Activated CD4-positive, alpha-beta T cell treated with anti-CD3 and anti-CD28 coated beads for 1 hour (primary cell): ENCODE measurements at places on chromosomes 12 and 14.

DNA sequence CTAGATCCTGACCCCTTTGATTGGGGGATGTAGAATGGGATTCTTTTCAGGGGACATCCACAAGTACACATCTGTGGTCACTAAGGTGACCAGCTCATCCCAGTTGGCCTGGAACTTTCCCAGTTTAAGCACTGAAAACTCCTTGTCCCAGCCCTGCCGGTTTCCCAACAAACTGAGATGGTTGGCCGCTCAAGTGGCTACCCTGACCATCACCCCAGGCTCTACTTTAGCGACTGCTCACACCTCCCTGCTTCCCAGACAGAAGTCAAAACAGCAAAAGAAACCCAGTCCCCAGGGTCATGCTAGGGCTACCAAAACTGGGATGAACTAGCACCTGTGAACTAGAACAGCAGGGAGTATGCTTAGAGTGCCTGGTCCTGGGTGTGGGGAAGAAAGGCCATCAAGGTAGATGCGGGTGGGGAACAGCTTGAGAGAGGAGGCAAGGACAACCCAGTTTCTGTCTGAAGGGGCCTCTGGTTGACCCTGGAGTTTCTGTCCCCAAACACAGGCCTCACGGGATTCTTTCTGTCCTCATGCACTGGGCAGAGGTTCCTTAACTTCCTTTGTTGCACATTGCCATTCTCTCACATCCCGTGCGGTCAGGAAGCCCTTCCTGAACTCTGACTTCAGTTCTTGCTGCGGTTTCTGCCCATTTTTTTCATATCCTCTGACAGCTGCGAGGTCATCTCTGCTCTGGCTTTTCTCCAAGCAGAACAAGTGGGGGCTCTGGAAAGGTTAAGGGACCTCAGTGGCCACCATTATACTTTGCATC lies 1.6 kb downstream of the LTB4R start:
- DNase-seq: no peak

DNA sequence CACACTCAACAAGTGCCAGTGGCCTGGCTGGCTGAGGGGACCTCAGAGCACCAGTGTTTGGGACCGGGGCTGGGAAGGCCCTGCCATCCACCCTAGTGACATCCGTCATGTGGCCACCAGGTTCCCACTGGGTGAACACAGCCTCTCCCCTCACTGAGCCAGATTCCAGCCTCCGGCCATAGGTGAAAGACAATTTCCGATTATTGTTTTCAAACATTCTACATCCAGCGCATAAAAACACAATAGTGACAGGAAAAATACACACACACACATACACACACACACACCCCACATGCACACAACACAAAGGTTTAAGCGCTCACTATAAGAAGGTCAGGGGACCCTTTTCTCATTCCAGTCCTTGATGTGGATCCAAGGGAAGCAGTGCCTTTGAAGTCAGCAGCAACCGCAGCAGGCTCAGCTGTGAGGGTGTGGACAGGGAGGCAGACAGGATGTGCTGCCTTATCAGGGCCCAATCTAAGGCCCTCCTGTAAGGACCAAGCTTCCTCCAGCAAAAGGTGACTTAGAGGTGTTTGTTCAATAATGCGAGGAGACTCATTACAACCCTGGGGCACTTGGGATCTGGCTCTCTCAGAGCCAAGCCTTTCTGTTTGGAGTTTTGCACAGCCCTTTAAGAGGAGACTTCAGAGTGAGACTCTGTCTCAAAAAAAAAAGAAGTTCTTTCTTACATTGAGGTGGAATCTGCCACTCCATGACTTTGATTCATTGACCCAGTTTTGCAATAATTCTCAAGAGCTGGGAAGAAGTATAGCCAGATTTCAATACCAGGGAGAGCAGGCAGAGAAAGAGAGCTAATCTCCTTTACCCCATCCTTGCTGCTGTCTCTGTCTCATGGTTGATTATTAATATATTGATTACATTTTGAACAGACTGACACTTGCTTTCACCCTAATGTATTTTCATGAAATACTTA lies 227.8 kb downstream of the ZFP36L1 start:
- no peak for DNase-seq

- DNase-seq: no peak
These were observed 122.7 kb downstream of the SSPN start for GRCh38 chr12:26317942-26318575.

GRCh38 chr12:113770389-113770865 lies 195.7 kb downstream of the RBM19 start:
- no peak for DNase-seq

DNA sequence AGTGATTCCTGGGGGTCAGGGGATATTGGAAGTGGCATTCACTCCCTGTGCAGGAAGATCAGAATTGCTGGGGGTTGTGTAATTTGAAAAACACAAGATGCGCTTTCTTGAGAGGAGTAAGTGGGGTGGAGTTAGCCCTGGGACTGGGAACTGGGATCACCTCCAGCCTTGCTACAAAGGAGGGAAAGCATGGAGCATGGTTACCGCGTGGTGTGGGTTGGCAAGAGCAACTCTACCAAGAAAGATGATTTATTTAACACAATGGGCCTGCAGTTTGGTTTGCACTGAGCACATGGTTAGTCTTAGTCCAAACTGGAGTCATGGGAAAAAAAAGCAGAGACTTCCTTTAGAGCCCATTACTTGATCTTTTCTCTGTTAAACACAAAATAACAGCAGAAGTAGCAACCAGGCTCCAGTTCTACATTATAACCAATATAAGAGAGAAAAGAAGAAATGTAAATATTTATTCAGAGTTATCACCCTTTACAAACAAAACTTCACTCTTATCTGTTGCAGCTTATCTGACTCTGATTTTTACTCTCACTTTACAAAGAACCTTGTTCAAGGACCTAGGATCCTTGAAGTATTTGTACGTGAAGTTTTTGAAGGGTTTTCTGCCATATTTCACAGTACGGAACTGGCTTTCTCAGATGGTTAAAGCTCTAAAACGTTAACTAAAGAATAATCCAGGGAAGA lies 2.1 kb upstream of the NIN start:
- DNase-seq: no peak

DNA sequence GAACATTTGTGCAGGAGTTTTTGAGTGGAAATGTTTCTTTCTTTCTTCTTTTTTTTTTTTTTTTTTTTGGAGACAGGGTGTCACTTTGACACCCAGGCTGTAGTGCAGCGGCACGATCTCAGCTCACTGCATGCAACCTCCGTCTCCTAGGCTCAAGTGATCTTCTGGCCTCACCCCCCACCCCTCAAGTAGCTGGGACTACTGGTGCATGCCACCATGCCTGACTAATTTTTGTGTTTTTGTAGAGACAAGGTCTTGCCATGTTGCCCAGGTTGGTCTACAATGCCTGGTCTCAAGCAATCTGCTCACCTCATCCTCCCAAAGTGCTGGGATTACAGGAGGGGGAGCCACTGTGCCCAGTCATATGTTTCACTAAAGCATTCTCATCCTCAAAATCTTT lies 69.2 kb upstream of the BCAT1 start:
- DNase-seq: no peak

DNA sequence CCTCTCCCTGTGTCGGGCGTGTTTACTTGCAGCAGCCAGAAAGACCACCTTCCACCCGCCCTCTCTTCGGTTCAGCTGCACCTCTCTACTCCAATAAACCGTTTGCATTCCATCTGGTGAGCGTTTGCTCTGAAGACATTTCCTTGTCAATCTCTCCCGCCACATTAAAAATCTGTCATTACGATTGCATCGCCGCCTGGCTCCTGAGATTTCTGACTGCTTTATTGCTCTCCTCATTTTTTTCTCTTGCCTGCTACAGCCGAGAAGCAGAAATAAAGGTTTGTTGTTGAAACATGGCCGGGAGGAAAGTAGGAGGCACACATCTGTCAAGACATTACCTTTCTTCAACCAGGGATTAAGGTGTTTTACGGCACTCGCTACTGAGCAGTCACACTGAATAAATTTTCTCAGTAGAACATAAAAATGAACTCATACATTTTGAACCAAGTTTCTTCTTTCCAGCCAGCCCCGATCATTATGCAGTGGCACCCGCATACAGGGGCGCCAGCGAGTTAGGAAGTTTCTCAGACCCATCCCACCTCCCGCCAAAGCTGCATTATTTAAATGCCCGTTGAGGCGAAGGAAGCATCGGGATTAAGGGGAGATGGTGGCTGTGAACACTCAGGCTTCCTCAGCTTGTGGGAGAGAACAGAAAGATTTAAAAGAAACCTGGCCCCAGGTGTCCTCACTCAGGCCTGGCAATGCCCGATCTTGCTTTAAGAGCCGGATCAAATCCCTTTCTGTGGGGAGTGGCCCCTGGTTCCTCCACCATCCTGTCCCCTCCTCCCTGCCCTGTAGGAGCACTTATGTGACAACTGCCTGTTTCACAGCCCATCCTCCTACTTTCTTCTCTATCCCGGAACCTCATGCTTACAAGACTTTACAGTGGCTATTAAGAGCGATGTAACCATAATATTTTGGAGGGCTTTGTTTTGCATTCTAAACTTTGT lies 1108.9 kb downstream of the BCL11B start:
- no peak for DNase-seq

DNA sequence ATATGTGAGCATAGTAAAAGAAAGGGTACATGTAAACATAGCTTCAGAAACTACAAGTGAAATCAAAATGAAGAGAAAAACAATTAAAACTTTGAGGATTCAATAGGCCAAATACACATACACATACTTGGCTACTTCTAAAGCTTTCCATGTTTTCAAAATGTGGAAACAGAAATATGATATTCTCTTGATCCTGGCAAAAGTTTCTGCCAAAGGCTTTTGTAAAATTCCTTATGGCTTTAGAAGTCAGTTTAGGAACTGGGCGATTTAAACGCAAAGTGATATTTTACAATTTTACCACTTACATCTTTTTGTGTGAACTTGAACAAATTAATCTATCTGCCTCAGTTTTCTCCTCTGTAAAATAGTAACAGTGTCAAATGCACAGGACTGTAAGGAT lies 756.4 kb downstream of the C12orf50 start:
- DNase-seq: no peak

GRCh38 chr12:28258998-28259397 lies 68.7 kb downstream of the CCDC91 start:
- no peak for DNase-seq

- no peak for DNase-seq
These were observed 280.8 kb downstream of the ZFP36L1 start for GRCh38 chr14:68512088-68512487.

DNA sequence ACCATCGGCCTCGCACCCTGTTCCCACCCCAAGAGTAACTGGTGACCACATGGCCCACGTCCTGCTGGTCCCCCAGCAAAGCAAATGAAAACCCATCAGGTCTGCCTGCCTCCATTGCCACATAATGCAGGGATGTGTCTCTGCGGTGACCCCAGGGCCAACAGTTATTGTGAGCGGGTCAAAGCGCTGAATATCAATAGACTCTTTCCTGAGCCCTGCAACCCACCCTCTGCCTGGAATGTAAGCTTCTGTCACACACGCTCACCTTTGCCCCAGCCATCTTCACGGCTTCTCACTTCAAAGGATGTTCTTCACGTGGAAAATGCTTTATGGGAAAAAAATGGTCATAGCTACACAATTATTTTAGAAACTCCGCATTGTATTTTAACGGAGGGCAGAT lies 63.9 kb downstream of the FZD10 start:
- DNase-seq: no peak

GRCh38 chr14:82239223-82239622 lies 705.6 kb upstream of the SEL1L start:
- no peak for DNase-seq

DNA sequence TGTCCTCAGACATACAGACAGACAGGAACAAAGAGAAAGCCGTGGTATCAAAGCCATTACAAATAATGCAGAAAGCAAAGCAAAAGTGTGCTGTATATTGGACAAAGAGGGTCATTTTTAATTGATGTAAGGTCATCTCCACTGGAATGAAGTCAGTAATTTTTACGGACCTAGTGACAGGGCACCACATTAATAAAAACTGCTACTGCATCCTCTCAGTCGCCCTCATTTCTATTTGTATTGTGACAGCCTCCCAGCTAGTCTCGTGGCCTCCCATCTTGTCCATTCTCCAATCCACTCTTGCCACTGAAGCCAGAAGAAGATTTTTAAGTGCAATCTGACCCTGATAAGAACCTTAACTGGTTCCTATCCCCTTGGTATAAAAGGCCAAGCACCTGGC lies 132.4 kb downstream of the NUAK1 start:
- no peak for DNase-seq

DNA sequence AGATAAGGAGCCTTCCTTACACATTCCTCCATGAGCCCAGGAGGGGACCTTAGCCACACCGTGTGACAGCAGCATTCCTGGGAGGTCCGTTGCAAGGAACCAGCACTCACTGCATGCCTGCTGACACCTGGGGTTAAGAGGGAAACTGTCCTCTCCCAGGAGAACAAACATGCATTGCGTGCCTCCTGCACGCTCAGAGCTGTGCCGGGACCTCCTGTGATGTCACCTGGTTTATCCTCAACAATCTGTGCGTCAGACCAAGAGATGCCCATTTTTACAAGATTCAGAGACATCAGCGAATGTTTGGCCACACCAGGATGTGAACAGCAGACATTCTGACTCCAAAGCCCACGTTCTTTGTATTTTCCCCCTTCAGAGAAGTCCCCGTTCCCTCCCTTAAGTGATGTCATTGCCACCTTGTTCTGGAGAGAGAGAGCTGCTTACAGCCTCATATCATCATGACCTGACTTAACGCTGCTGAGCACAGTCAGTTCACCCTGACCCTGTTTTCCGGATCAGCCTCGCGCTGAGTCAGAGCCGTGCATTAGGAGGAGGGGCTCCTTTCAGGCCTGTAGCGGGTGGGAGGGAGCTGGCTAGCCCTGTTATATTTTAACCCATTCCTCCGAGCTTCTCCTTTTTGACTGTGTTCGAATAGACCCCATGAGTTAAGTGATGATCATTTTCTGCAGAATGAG lies 36.2 kb downstream of the TMEM120B start:
- DNase-seq: no peak

DNA sequence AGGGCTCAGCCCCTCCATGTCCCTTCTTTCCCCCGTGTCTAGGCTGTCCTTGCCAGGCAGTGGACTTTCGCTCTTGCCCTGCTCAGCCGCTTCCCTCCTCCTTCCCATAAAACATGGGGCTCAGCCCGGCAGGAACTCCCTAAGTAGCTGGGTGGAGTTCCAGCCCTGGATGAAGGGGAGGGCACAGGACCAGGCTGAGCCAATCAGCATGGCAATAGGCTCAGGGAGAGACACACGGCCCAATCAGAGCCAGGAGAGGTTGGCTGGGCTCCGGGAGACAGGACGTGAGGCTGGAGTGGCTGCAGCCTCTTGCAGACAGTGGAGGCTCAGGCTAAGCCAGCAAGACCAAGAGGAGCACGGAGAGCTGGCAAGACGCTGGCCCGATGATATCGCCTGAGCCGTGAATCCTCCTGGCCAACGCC lies 54.3 kb downstream of the GALNT9 start:
- no peak for DNase-seq

- DNase-seq: no peak
These were observed 25.1 kb downstream of the MOK start for GRCh38 chr14:102279688-102280348.

- no peak for DNase-seq
These were observed 136.6 kb downstream of the C12orf75 start for GRCh38 chr12:105466901-105467598.

- DNase-seq: no peak
These were observed 135.1 kb downstream of the RBM19 start for GRCh38 chr12:113831016-113831415.
